Stimulated activated CD8-positive, alpha-beta memory T cell treated with anti-CD3 and anti-CD28 coated beads, Interleukin-15, amount 100 ng/mL, for 4 hours (primary cell): ENCODE measurements at places on chromosomes 4 and X.

DNA sequence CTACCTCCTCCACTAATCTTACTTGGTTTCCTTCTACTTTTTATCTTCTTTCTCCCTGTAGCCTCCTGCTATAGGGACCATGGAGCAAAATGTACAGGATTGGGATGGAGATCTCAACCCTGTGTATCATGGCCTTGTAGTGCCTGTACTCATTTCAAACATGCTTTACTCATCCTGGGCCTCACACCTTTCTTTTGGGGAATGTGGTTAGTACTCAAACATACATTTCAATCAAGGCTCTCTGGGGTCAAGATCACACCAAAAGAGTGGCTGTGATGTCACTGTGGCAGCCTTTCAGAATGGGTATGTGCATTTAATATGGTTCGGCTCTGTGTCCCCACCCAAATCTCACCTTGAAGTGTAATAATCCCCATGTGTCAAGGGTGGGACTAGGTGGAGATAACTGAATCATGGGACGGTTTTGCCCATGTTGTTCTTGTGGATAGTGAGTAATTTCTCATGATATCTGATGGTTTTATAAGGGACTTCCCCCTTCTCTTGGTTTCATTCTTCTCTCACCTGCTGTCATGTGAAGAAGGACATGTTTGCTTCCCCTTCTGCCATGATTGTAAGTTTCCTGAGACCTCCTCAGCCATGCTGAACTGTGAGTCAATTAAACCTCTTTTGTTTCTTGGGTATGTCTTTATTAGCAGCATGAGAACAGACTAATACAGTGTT is 205.1 kb downstream of the RASL11B start:
- DNase-seq, result no peak

GRCh38 chrX:4787971-4788370 is 1074.5 kb upstream of the PRKX start:
- no peak for DNase-seq

DNA sequence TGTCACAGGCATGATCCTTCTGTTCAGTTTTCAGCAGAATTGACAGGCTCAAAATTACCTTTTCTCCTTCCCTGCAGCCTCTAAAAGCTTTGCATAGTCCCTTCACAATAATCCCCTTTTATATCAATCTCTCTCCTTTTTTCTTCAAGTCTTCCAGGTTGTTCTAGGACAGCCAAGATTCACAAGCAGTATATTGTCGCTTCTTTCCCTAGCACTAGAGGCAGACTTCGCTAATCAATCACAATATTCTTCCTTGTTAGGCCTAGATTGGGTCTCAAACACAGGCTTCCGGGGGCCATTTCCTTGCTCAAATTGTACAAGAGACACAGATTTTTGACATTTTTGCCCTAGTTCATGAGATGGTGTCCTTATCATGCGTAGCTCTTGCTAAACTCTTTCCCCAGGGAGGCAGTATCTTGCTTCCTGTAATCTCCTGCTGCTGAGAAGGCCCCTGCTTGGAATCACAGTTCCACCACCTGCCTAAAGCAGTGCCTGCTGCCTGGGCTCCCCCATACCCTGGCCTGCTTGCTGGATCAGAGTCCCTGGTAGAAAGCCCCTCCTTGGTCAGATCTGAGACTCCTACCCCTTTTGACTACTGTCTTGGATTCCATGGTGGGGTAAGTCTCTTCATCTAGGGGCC is 57.3 kb downstream of the DMP1 start:
- DNase-seq, result no peak

DNA sequence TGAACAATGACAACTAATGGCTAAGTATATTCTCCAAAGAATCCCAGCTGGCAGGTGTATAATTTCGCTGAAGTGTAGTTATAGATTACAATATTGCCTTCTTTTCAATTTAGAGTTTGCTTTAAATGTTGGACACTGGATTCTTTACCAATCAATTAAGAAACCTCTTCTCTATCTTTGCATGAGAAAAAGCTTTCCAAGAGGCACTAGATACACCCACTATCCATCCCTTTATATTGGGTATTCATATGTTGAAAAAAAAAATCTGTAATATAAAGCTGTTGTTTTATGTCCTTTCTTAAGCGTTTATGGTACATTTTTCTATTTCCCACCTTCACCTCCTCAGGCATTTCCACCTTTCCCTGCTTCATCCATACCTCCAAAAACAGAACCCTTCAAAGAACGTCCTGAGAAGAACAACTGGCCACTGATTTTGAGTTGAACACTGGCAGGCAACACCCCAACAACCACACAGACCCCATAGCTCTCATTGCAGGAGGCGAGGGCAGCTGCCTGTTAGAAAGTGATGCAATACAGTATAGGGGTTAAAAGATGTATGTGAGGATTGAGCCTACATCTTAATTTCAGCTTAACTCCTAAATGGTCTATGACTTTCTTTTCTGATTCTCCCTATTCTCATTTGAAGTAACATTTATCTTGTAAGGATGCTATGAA is 11.8 kb downstream of the ADH6 start:
- no peak for DNase-seq

GRCh38 chr4:187811591-187811990 is 184.0 kb upstream of the ZFP42 start:
- DNase-seq, result no peak

DNA sequence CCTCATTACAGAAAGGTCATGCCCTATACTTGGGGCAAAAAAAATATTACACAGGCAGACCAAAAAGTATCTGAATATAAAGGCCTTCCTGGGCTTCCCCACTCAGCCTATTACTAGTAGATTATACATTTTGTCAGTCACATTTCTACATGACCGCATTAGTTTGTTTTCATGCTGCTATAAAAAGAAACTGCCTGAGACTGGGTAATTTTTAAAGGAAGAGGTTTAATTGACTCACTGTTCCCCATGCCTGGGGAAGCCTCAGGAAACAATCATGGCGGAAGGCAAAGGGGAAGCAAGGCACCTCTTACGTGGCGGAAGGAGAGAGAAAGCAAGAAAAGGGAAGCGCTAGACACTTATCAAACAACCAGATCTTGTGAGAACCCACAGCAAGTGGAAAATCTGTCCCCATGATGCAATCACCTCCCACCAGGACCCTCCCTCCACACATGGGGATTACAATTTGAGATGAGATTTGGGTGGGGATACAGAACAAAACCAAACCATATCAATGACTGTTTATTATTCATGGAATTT is 1312.0 kb downstream of the PCDH7 start:
- DNase-seq, result no peak

DNA sequence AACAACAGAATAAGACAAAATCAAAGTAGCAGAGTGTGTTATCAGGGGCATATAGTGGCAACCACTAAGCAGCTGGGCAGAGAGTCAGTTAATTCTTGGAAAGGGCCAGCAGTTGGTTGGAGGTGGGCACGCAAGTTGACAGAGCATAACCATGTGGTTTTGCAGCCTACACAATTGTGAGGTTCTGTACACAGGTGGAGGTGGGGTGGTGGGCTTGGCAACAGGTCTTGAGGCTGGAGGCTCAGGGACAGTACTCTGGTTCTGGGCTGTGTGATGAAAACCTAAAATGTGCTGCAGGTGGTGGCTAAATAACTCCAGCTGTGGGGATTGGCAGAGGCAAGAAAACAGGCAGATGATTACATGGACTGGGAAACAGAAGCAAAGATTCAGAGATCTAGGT is 1112.7 kb downstream of the PDHA2 start:
- no peak for DNase-seq

- no peak for DNase-seq
Observed at GRCh38 chrX:119880552-119881437, 9.2 kb downstream of the NDUFA1 start.

GRCh38 chr4:153780876-153781275 is 8.0 kb downstream of the SFRP2 start:
- no peak for DNase-seq
